ENCODE measurements at places on chromosomes 7 and 10.
A peak's percentile ranks its signal among the peaks of the same experiment; 100 is the strongest.

DNA sequence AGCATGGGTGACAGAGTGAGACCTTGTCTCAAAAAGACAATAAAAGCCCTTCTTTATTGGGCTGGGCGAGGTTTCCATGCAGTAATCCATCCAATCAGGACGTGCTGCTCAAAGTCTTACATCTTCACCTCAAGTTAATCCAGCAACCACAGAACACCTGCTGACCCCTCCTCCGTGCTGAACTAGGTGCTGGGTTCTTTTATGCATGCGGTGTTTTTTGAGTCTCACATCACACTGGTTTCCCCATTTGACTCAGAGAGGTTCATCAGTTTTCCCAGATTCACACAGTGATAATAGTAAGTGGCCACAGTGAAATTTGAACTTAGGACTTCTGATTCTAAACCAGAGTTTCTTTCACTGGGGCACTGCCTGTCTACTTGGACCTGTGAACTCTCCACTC, 58.3 kb upstream of the GTF2I start:
- no peak for DNase-seq

DNA sequence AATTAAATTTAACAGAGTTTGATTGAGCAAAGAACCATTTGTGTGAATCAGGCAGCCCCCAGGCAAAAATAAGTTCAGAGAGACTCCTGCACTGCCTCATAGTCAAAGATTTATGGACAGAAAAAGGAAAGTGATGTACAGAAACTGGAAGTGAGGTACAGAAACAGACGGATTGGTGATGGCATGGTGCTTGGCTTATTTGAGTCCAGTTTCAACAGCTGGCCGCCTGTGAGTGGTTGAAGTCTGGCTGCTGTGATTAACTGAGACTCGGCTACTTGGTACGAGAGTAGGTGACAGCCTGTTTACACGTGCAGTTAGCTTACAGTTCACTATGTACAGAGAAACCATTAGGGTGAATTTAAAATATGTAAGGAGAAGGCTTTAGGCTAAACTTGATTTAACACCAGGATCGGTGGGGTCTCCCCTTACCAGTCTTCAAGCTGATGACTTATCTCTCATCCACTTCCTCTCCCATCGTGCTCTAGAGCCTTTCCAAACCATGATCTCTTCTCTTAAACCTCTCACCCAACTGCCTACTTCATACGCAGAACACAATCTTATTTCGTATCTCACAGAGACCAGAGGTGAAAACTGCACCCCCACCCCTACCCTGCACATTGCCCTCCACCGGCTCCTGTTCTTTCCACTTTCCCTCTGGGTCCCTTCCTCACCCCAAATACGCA, 5.0 kb upstream of the MSMB start:
- DNase-seq = no peak

DNA sequence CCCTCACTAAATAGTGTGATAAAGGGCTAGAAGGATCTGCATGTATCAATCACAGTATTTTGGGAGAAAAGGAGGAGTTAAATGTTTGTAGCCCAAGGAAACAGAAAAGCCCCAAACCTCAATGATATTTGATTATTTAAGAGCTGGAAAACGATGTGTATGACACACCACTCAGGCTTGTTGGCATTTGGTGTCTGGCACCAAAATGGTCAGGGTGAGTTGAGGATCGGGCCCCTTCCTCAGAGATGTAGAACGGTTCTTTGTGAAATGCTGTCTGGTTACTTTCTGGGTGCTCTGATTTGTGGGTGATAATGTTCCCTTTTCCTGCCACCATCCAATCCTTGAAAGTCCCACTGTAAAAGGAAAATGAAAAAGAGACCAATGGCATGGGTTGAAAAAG, 113.7 kb downstream of the CCDC3 start:
- DNase-seq = no peak

DNA sequence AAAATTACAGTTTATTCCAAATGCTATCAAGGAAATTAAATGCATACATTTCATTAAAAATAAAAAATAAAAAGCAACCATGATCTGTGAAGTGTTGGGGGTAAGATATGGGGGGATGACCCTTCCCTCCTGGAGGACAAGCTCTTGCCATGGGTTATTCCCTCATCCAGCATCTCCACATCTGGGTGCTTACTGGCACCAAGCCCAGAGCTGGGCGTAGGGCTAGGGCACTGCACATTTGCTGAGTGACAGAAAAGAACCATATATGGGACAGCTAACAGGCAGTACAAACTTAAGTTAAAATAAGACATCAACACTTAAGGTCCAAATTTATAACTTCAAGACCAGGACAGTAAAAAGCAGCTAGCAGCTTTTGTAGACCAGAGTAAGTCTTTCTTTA, 10.2 kb downstream of the CCDC6 start:
- no peak for DNase-seq

- peak; percentile 83 for DNase-seq
These were observed 90.8 kb downstream of the CHN2 start for GRCh38 chr7:29285444-29285793.

DNA sequence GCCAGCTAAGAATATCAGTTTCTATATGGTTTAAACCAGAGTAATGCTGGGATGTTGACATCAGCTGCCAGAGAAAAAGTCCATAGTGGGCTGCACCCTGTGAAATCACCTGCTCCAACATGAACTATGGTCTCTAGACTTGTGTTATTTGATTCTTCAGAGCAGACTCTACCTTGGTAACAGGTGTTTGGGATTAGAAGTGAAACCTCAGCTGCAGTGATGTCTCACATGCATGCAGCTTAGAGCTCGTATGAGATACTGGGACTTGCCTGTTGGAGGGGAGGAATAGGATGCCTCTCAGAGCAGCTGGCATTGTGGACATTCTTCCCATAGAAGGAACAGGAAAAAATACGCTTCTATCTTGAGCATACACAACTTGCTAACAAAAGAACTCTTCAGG, 287.1 kb upstream of the CSTF2T start:
- no peak for DNase-seq

DNA sequence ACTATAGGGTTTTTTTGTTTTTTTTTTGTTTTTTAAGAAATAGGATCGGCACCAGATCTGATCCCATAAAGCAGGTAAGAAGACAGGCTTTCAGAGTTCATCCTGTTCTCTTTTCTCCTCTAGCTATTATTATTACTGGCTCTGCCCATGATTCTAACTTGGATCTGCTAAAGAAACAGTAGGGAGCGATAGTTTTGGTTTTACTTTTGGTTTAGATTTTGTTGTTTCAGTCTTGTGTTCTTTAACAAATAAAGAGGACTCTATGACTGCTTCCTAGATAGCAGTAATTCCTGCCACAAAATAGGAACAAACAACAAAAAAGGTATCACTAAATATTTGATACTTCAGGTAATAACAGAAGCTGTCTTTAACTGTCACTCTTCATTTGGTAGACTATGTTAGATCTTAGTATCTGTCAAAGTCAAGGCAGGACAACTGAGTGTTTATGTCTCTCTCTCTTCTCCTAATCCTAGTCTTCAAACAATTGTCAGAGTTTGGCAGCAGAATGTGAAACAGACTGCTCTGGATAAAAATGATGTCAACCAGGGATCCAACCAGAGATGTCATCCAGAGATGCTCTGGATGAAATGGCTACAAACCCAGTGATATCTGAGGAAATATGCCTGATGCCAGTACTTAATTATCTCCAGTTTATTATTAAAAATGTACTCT, 99.8 kb downstream of the KMT2C start:
- no peak for DNase-seq

- DNase-seq = no peak
These were observed 756.4 kb upstream of the MBL2 start for GRCh38 chr10:53528974-53529373.

DNA sequence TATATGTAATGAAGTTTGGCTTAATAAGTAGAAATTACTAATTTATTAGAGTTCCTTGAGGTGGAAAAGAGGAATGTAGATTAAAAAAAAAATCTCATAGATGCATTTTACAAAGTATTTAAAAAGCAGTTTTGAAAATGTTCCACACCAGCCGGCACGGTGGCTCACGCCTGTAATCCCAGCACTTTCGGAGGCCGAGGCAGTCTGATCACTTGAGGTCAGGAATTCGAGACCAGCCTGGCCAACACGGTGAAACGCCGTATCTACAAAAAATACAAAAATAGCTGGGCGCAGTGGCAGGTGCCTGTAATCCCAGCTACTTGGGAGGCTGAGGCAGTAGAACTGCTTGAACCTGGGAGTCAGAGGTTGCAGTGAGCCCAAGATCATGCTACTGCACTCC, 3.2 kb upstream of the CHRM2 start:
- no peak for DNase-seq

DNA sequence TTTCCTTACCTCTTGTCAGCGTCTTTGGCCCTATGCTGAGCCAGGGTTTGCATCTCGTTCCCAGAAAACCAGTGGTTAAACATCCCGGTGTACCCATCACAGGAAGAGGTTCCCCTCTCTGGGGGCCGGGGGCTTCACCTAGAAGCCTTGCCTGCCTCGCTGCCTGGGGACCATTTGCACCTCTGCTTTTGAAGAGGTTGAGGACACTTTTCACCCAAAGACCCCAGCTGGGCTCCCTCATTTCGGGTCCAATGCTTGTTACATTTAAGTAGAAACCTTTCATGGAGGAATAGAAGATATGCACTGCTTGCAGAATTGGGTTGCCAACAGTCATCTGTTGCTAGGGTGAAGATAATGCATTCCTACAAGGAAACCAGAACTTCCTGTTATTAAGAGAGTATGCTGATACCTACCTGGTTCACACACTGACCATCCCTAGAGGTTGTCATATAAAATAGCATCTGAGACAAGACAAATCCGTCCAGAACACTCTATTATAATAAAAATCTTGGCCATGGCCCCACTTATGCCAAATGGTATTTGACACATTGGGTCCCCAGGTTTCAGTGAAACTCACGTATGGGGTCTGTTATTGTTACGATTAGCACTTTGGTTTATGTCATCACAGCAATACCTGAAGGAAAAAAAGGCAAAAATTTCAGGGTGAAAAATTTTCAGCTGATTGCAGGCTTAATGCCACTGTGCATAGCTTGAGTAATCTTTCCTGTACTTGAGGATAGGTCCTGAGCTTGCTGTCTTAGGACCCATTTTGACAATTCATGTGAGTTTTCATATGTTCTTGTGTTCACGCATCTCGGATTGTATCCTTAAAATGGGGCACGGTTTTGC, 917 bp downstream of the ZNF365 start:
- peak; percentile 12 for DNase-seq

DNA sequence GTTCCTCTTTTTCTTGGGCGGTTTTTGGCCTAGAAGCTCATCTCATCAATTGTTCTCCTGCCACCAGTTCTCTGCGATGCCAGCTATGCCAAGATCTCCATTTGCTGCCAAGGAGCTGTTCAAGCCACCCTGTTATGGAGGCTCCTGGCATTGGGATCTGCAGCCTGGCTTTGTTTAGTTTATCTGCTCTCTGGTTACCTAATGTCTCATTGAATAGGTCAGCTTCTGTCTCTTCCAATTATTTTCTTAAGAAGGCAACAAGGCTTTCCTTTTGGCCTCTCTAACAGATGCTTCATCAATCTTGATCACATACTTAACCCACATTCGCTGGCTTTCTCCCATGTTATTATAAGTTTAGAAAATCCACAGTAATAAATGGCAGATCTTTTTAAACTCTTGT, 20.6 kb upstream of the SDK1 start:
- DNase-seq = no peak

DNA sequence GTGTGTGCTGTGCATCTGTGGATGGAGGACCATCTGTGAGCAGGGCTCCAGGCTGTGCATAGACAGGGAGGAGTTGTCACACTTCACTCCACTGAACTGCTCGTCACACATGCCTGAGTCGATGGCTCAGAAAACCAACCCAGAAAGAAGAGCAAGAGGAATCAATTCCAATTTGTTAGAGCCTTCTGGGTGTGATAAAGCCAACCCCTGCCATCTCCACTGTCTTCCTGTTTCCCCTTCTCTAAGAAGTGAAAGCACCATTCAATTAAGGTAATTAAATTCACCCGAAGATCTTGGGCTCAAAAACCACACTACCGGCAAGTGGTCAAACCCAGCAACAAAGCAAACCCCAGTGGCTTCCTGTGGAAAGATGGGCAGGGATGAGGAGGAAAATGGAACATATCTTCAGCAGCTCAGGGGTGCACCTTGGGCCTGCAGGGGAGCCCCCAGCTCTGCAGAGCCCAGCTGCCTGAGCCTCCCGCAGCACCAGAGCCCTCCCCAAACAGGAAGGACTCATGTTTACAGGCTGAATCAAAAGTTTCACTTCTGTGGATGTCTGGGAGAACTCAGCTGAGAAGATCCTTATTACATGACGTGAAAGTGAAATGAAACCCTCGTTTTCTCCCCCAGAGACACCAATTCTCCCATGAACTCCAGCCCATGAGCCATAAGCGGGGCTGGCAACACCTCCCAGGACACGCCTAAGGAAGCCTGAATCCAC, 10.9 kb downstream of the C10orf71 start:
- no peak for DNase-seq

- no peak for DNase-seq
These were observed 303.6 kb upstream of the LYZL1 start for GRCh38 chr10:28985137-28985885.

- no peak for DNase-seq
These were observed 3.9 kb downstream of the CXCL12 start for GRCh38 chr10:44380829-44381600.

DNA sequence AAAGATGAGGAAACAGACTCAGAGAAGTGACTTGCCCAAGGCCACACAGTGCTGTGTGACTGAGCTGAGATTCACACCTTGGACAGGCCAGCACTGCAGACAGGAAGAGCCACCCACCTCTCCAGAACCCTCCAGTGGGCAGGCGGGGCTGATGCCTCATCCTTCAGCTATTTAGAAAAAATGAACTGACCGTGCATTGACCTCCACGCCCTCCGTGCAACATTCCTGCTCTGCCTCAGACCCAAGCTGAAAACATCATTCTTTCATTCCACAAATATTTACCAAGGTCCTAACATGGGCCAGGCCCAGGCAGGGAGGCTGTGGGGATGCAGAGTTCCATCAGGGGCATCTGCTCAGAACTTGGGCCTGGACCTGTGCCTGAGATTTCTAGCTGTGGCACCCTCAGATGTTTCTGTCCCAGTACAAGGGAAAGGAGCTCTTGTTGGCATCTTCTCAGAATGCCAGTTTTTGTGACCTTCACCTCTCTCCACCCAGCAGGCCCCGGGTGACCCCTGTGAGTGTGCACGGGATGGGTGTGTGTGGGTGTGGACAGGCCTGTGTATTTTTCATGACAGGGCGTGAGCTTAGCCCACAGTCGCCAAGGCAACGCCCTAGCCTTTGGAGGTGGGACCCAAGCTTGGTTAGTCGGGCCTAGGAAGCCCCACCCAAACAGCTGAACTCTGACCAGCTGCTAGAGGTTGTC, 6.5 kb downstream of the VSIR start:
- peak; percentile 99 for DNase-seq

DNA sequence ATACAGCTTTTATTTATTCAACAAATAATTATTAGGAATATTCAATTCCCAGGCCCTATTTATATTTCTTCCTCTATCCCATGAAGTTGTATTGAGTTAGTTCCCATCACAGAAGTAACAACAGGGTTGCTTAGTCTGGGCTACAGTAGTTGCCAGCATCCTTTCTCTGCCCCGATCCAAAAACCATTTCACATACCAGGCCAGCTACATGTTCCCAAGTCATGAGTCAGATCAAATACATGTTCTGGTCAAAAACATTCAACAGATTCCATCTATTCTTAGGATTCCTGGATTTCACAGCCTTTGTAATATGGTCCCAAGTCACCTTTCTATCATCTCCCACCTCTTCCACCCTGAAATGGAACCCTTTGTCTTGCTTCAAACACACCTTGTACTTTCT, 91.6 kb downstream of the RAB11FIP2 start:
- peak; percentile 84 for DNase-seq

Data from AG10803 (cell line).